ENCODE measurements at places on chromosomes 2 and 18.

- DNase-seq: no peak
Observed at GRCh38 chr18:68472701-68473295, 242.1 kb downstream of the TMX3 start.

GRCh38 chr2:57882895-57883515 lies 163.6 kb upstream of the VRK2 start:
- no peak for DNase-seq

DNA sequence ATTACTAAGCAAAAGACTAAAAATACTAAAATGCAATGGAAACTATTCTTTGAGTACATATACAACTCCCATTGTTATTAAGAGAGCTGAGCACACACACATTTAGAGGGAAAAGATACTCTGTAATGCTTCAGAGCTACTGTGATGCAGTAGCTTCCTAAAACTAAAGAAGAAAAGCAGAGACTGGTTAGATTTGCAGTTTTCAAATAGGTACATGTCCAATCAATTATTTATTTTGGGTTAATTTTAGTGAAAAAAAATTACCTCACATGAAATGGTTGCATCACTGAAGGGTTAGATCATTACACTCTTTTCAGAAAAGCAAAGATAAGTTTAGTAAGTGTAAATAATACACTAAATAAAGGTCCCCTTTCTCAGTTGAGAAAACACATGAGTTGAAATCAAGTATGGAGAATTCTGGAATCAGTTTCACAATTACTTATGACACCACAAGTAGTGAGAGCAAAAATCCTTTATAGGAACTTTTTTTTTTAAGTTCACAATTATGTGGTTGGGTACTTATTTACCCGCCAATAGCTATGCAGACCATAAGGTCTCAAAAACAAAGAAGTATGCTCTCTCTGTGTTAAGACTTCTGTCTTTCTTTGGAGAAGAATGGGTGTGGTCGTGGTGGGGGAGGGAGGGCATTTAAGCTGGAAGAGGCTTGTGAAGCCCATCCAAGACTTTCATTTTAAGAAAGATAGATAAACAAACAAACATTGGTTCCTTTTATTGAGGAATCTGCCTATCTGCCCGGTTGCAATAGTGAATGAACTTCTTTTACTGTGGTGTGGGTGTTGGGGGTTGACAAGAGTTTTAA lies 25.3 kb upstream of the SERTAD2 start:
- no peak for DNase-seq

- no peak for DNase-seq
Observed at GRCh38 chr2:241132538-241133435, 16.5 kb downstream of the PASK start.

GRCh38 chr2:106280722-106281446 lies 86.8 kb upstream of the UXS1 start:
- DNase-seq: no peak

- peak; percentile 55 for DNase-seq
Observed at GRCh38 chr2:167212014-167212648, 323.9 kb downstream of the XIRP2 start.

DNA sequence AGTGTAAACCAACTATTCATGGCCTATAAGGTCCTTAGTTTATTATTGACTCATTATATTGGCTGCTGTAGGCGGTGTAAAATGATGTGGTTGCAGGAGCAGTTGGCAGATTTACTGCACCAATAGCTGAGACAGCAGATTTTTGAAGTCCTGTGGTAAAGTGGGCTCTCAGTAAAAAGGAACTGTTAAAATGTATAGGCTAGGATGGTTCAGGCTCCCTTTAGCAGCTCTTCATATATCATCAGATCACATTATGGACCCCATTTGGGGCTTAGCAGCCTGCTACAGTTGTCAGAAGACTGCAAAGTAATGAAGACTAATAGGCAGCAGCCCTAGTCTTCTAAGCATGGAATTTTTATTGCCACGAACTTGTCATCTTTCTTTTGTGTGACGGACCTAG lies 27.8 kb downstream of the MTX2 start:
- peak; percentile 90 for DNase-seq

- DNase-seq: no peak
Observed at GRCh38 chr2:203692031-203692710, 14.3 kb upstream of the CD28 start.

GRCh38 chr2:186746584-186746983 lies 52.7 kb downstream of the FAM171B start:
- DNase-seq: no peak

- DNase-seq: no peak
Observed at GRCh38 chr18:69674966-69675365, 272.7 kb downstream of the CD226 start.

GRCh38 chr2:142815375-142815774 lies 62.1 kb upstream of the KYNU start:
- no peak for DNase-seq
